ENCODE measurements at places on chromosomes 11 and 22.

DNA sequence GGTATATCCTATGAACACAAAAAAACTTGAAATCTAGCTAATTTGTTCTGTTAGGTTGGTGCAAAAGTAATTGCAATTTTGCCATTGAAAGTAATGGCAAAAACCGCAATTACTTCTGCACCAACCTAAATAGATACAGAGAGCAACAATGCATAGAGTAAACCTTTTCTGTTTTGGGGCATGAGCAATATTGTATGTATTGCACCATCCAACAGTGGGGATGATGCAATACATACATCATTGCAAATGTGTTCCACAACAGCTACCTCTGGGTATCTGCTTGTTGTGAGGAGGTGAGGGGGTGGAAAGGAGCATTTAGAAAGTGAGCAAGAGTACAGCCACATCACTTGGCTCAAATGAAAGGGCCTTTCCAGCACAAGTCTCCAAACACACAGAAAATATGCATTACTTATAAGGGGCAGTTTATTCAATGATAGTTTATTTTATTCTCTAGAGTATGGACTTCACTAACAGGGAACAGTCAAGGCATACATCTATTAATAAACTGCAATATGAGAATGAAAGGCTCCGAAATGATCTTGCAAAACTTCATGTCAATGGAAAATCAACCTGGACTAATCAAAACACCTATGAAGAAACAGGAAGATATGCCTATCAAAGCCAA is 77.3 kb downstream of the DEUP1 start:
- no peak for DNase-seq

DNA sequence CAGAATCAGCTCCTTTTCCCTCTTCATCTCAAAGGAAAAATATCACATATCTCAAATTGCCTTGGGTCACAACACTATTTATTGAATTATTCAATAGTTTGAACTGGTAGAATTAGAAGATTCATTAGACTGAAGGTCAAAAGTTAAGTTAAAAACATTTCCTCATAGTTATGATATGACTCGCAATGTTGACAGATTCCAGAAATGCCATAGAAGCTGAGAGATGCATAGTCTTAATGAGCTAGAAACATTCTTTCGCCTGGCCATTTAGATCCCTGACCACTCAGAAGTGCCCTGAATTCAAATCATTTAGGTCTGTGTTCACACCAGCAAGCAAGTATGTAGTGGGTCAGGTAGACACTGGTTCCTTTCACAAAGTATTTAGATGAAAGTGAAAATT is 44.4 kb downstream of the FAT3 start:
- no peak for DNase-seq

DNA sequence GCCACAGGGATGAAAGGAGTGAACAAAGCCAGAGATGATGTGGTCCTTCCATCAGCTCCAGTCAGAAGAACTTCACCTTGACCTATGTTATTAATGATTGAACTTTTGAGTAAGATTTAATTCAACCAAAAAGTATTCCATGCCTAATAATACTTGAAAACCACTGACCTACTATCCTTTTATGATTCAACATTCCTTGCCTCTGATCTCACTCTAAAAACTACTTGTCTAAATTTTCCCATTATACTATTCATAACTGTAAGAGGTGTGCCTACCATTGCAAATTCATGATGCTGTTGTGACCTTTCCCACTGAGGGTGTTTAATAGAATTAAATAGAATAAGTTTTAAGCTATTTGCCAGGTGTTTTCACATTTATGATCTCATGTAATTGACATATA is 164.7 kb upstream of the GUCY1A2 start:
- DNase-seq: no peak

DNA sequence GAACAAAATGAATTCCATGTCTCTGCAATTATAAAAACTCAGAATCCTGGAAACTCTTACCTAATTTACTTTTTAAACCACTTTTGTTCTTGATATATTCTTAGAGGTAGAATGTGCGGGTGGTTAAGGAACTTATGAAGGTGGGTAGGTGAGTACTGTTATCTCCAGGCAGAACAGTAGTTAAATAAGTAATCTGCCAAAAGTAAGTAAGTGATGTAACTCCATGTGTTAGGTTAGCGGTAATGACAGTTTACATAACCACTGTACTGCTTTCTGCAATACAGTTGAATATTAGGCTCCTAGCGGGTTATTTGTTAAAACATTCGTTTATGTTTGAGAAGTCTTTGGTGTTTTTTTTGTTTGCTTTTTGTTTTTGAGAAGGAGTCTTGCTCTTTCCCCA is 7.1 kb downstream of the LARGE1 start:
- DNase-seq: no peak

Measured in GM10248 (cell line).